ENCODE measurements at places on chromosomes 6 and 20. TPM values are rescaled to one million over a fixed set of nuclear protein-coding genes. Genes with fewer than 3 reads are reported as not detected.

DNA sequence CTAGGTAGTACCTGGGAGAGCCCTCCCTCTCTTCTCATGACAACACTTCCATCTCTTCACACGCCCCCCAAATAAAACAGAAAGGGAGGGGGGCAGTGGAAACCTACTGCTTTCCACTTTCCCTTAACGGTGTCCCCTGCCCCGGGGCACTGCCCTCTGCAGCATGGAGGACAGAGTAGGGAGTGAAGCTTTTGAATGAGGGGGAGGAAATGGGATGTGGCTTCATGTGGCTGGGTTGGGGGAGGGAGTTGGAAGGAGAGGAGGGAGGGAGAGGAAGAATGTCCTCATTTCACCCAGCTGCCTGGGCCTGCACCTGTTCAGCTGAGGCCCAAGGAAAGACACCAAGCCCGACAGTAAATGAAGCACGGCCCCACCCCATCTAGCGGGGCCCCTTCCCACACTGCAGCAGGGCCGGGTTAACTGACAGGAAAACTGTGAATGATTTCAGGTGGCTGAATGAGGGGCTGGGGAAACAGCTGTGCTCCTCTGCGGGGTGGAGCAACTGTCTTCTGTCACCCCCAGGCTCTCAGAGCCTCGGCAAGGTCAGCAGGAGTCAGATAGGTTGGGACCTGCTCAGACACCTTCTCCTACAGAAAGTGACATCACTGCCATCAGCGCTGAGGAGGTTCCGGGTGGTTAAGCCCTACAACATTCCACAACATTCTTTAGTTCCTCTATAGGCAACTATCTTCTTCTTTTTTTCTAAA lies 40.0 kb upstream of the TAF8 start:
- no peak for DNase-seq

OPN5 gene
- total RNA-seq, result not detected

DNA sequence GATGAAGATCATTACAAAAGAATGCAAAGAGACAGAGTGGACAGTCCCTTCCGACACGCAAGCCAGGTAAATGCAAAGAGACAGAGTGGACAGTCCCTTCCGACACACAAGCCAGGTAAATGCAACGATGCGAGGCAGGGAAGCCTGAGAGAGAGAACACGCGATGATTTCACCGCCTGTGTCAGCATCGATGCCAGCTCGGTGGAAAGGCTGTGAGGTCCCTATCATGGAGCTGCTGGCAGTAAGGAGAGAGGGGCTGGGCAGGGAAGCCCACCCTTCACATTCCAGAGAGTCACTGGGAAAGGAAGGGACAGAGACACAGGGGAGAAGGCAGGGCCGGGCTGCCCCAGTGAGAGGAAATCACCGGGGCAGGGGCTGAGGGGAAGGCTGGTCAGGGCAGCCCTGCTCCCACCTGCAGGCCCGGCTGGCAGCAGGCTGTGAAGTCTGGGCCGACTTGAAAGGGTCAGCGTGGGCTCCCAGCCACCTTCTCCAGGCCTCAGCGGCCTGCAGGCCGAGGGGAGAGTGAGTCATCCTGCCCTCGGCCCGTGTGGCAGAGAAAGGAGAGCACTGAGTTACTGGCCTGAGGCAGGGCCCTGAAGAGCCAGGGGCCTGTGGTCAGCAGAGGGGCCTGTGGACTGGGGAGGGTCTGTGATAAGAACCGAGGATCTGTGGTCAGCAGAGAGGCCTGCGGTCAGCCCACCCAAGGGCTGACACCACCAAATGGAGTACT lies 80.4 kb downstream of the DACT2 start:
- DNase-seq, result peak; percentile 26

ADGB gene
- total RNA-seq, result not detected

DNA sequence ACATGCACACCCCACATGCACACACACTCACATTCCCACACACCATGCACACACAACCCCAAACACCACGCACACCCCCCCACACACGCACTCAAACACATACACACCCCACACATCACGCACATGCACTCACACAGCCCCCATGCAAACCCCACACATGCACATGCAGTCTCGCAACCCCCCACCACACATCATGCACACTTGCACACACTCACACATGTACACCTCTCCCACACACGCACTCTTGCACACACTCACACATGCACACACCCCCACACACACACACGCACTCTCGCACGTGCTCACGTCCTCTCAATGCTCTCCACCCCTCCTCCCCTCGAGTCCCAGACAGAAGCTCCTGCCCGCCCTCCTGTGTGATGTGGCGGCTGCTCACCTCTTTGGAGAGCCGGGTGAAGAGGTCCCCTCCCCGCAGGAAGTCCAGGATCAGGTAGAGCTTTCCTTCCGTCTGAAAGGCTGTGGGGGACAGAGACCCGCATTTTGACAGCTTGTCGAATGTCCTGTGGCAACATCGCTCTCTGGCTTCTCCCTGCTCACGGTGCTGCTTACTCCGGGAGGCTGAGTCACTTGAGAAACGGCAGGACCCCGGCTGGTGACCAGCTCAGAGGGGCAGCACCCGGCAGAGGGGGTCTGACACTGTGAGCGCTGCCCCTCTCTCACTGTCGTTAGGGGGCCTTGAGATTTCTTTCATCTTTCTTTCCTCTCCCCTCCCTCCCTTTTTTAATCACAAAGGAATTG lies 78.5 kb downstream of the RAMACL start:
- no peak for DNase-seq

- no peak for DNase-seq
Measured at GRCh38 chr6:16204653-16205376, 33.6 kb upstream of the GMPR start.

GRCh38 chr6:138869398-138869797 lies 73.5 kb downstream of the ECT2L start:
- no peak for DNase-seq

TPBG gene
- 54.1 TPM for total RNA-seq

SAMD3 gene
- total RNA-seq, result not detected

DNA sequence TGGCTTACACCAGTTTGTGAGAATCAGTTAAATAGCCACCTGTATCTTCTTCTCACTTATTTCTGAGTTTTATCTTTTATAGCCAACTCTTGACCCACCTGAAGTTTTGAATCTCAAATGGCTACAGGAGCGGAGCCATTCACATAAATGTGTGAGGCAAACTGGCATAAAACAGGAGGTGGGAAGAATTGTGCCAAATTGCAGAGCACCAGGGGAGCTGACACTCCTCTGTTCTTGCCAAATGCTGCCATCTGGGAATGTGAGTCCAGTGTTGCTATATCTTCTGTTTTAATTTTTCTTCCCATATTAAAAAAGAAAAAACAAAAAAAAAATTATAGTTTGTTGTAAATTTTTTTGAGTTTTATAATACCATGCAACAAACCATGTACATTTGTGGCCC lies 17.0 kb upstream of the RNF146 start:
- no peak for DNase-seq

DNA sequence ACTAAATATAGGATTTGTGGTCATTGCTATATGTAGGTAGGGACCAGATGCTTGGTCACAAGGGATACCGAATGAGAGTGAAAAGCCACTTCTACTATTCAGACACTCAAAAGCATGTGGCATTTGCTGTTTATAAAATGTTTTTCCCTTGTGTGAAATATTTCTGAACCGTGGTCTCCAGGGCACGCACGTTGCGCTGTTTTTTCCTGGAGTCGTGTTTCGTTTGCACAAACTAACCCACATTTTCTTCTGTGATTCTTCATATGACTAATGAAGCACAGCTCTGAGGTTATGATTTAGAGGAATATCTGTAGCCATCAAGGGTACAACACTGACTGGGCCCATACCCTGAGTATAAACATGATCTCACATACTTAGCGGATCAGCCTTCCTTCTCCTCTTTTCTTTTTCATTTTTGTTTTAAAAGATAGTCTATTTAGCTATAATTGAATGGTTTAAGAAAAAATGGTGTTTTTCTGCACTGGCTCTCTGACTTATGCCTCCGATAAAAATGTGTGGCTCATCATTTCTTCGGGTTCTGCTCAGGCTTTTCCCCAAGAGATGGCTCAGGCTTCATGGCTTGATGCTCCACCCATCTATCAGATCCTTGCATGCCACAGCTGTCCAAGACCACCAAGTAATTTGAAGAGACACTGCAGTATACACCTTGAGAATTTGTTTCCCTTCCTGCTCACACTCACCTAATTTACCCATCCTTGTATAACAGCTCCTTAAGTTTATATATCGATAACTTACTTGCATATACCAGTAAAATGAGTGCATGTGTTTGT lies 59.9 kb upstream of the HBS1L start:
- DNase-seq, result no peak

PPIL4 gene
- 26.5 TPM for total RNA-seq

CENPQ gene
- 10.5 TPM for total RNA-seq

DNA sequence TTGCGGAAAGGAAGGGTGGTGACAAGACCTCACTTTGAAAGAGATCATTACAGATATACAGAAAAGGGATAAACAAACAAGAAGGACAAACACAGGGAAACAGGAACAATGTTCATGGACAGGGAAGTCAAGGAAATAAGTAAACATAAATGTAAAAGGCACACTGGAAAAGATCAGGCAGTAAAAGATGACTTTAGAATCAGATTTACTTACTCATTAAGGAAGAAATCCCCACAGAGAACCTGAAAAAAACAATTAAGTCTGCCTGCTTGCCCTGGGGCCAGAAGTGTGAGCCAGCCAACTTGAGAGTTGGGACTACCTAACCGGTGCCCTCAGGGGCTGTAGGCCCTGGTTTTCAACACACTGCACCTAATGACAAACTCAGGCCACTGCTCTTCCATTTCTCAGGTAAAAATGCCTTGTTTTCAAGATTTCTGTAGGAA lies 1.7 kb downstream of the APMAP start:
- no peak for DNase-seq

DNA sequence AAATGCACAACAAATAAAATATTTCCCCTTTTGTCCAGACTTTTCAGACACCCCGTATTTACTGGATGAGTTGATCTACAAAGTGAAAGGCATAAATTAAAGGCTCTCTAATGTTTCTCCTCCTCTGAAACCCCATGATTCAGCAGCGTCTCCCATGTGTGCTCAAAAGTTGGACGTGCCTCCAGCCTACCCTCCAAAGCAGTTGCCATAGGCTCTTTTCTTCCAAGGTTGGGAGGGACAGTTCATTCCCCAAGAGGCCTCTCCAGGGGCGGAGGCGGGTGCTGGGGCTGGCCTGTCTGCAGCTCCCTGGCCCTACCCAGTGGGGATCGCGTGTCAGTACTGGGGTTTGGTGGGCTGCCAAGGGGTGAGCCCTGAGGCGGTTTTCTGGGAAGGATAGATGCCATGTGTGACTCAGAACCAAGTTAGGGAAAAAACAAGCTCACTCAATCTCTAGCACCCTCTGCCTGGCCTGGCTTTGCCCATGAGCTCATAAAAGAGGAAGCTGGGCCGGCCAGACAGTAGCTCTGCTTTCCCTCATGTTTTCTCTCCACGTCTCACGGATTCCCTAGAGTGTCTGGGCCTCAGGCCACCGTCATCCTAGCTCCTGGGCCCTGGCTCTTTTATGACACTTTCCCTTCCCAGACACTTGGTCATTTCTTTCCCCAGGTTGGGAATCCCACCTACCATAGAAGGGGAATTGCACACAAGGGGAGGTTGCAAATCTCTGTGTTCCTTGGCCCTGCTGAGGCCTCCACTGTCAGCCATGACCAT lies 8.0 kb upstream of the IER3 start:
- DNase-seq, result peak; percentile 97

- no peak for DNase-seq
Measured at GRCh38 chr20:45098103-45098773, 2.7 kb downstream of the KCNS1 start.

GRCh38 chr6:44854712-44855443 lies 467.4 kb downstream of the CDC5L start:
- DNase-seq, result no peak

- no peak for DNase-seq
Measured at GRCh38 chr6:41670703-41671360, 32.6 kb downstream of the MDFI start.

DNA sequence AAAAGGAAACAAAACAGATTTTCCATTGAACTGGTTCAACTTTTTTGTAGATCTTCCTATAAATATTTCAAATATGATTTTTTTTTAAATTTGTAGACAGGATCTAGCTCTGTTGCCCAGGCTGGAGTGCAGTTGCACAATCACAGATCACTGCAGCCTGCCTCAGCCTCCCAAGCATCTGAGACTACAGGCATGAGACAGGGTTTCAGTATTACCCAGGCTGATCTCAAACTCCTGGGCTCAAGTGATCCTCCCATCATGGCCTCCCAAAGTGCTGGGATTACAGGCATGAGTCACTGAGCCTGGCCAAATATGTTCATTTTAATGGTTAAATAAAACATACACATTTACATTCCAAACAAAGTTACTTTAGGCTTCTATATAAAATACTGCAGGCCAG lies 33.6 kb downstream of the SAMHD1 start:
- no peak for DNase-seq

PLCB4 gene
- total RNA-seq, result 19.9 TPM

DNA sequence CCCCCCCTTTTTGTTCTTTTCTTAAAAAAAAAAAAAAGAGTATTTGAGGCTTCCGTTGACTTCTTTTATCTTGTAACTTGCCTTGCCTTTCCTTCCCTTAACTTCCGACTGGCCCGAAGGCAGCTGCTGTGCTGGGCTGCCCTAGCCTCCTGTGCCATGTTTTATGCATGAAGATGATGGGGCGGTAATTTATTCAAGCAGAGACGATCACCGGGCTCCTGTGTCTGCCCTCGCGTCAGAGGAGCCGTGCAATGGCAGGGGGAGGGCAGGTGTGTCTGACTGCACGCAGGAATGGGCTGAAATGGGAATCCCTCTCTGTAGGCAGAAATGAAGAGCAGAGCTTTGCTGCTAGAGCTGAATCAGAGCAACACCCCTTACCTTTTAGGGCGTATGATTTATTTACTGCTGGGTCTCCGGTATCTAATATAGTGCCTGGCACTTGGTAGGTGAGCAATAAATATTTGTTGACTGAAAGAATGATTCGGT lies 106.3 kb upstream of the RIPOR2 start:
- DNase-seq, result no peak

IDH3B gene
- 118 TPM for total RNA-seq

OR2B6 gene
- total RNA-seq, result not detected

GRCh38 chr20:50453533-50454244 lies 56.5 kb upstream of the PTPN1 start:
- no peak for DNase-seq

- DNase-seq, result no peak
Measured at GRCh38 chr6:149075616-149076354, 241.7 kb upstream of the TAB2 start.

DNA sequence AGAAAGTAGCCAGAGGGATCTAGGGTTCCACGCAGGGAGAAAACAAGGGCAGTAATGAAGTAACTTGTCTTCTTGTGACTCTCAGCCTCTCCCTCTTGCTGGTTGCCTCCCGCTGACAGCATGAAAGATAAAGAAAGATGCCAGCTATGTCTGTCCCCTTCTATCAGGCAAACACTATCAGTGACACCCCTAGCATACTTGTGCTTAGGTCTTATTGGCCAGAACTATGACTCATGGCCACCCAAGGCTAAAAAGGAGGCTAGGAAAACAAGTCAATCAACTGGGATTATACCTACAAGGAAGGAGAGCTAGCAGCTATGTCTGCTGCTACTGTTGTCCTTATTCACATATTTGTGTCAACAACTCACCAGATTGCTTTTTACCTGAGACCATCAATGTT lies 206.8 kb upstream of the SOX4 start:
- DNase-seq, result peak; percentile 2

All from kidney epithelial cell (primary cell).